ENCODE measurements at places on chromosomes 5 and 9.

- DNase-seq = peak; percentile 59
Measured at GRCh38 chr9:107566611-107567061, 77.1 kb upstream of the KLF4 start.

DNA sequence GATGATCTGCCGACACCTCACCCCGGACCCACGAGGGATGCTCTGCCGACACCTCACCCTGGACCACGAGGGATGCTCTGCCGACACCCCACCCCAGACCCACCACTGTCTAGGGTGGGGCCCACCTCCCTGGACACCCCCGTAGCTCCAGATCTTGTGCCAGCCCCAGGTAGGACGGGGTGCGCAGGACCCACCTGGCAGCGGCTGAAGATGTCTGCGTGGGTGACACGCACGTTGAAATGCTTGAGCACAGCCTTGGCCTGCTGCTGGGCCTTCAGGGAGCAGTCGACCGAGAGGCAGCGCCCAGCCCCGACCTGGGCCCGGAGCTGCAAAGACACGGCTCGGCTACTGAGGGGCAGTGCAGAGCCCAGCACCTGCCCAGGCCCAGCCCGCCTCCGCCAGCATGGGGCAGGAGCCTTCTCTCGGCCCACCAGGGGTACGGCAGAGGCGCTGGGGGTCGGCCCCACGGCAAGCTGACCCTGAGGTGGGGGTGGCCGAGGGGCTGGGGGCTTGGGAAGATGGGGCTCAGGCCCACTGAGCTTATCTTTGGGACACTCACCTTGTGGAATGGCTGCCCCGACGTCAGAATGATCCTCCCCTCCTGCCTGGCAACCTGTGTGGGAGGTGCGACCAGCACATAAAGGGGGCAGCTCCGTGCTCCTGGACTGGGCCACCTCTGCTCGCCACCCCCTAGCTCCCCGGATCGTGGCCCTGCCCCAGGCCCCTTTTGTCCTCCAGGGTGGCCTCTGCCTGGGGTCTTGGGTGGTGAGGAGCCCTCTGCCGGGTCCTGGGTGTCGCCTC is 21.7 kb upstream of the NRARP start:
- no peak for DNase-seq

- no peak for DNase-seq
Measured at GRCh38 chr5:176382721-176383120, 5.7 kb downstream of the NOP16 start.

DNA sequence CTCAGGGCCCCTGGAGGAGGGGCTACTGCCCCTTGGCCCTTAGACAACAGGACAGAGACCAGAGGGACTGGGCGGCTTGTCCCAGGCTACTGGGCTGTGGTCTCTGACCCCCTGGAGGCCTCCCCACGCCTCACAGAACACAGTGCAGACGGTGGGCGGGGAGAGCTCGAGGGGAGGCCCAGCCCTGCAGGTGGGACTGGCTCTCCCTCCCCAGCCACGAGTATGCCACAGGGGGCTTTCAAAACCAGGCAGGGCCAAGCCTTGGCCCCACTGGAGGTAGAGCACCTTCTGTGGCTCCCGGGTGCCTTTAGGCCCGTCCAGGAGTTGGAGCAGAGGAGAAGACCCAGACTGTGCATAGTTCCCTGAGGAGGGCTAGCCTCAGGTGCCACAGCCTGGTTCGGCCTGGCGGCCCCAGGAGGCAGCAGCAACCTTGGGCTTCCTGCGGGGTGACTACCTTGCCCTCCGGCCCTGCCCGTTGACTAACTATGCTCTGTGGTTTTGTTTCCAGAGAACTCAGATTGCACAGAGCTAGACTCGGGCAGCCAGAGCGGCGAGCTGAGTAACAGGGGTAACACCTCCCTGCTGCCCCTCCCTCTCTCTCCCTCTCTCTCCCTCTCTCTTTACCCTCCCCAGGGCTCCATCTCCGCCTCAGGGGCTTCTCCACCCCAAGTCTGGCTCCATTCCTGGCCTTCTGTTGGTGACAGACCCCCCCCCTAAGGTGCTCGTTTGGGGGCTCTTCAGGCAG is 15.5 kb downstream of the CARD19 start:
- DNase-seq = no peak

GRCh38 chr5:54171645-54172384 is 138.6 kb downstream of the ARL15 start:
- no peak for DNase-seq

DNA sequence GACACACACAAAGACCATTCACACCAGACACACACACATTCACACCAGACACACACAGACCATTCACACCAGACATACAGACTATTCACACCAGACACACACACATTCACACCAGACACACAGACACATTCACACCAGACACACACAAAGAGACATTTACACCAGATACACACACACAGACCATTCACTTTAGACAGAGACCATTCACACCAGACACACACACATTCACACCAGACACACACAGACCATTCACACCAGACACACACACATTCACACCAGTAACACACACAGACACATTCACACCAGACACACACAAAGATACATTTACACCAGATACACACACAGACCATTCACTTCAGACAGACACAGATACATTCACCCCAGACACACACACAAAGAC is 29.0 kb upstream of the FCN1 start:
- no peak for DNase-seq

- no peak for DNase-seq
Measured at GRCh38 chr9:7879551-7880245, 80.1 kb upstream of the DMAC1 start.

DNA sequence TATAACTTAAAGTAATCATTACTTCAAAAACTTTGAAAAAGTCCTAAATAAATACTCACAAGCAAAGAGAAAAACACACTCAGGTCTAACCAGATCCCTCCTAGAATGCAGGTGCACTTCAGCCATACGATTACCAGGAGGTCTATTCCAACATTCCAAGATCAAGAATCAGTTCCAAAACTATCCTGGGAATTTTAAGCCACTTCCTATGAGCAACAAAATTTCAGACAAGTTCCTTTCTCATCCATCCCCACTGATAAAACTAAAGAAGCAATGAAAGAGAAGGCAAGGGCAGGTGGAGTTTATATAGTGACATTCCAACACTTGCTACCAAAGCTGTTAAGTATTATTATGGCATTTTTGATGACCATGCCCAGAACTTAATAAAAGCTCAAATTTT is 29.6 kb downstream of the MLLT3 start:
- DNase-seq = peak; percentile 57

DNA sequence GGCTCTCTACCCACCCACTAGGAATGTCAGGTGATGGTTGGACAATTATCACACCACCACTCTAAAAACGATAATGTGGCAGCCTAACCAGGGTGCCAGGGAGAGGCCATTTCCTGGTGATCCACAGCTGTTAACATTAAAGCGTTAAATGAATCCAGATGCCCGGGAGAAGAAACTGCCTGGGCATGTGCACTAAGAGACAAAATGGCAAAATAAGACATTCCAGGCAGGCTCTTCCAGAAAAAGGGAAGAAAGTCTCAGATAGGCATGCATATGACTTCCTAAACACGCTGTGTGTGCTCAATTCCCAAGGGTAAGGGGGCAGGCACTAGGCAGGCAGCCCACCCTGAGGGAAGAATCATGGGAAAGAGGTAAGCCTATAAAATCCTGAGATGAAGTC is 4.6 kb upstream of the TXN start:
- DNase-seq = peak; percentile 29

- no peak for DNase-seq
Measured at GRCh38 chr9:79115176-79115575, 456.6 kb upstream of the TLE4 start.

- DNase-seq = no peak
Measured at GRCh38 chr5:135018457-135018856, 15.6 kb downstream of the PITX1 start.

- no peak for DNase-seq
Measured at GRCh38 chr5:19301271-19301670, 686.7 kb downstream of the CDH18 start.

DNA sequence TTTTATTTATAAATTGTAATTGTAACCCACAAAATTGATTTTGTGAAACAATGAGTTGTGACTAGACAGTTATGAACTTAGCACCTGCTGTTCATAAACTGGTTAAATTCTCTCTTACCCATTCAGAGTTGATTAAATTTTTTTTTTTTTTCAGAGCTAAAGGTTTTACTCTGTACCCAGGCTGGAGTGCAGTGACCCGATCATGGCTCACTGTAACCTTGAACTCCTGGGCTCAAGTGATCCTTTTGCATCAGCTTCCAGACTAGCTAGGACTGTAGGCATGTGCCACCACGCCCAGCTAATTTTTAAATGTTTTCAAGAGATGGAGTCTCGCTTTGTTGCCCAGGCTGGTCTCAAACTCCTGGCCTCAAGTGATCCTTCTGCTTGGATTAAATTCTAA is 1.9 kb downstream of the HSD17B4 start:
- no peak for DNase-seq

GRCh38 chr9:2489838-2490314 is 131.7 kb upstream of the VLDLR start:
- DNase-seq = peak; percentile 89

DNA sequence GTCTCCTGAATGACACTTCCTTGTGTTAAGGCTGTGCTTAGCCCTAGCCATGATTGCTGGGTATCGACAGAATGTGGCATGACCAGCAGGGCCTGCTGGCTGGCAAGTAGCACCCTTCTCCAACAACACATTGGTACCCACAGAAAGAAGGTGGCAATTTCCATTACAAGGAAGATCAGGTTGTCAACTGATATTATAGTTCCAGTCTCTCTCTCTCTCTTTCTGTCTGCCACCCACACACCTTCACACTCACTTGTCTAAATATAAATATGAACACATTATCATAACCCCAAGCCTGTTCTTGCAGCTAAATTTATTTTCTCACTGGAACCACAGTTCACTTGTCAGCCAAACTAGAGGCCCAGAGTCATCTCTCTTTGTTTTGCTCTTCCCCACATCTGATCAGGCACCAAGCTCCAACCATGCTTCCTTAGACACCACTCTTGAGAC is 408.1 kb upstream of the PIK3R1 start:
- no peak for DNase-seq

- DNase-seq = peak; percentile 26
Measured at GRCh38 chr5:138573949-138574670, 1.1 kb downstream of the HSPA9 start.

- peak; percentile 9 for DNase-seq
Measured at GRCh38 chr5:85000671-85001070, 616.0 kb upstream of the EDIL3 start.

GRCh38 chr5:75960129-75960528 is 123.1 kb upstream of the SV2C start:
- no peak for DNase-seq

DNA sequence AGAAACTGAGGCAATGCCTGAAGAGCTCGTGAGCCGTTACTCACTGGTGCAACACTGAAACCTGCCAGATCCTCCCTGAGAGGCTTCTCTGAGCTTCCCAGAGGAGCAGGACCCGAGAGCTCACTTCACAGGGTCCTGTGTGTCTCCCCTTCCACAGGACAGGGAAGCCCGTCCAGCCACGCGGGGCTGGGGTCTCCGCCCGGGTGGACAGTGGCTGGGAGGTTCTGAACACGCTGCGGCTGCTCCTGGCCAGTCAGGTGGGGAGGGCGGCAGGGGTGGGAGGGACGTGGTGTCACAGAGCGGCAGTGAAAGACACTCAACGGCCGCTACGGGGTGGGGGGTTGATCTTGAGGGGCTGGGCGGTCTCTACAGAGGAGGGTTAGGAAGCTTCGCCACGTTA is 290 bp upstream of the ZDHHC11 start:
- DNase-seq = no peak

GRCh38 chr9:124239249-124240073 is 18.3 kb upstream of the NEK6 start:
- no peak for DNase-seq

GRCh38 chr5:158084292-158084691 is 225.3 kb upstream of the CLINT1 start:
- DNase-seq = peak; percentile 50

GRCh38 chr5:79878721-79879336 is 112.2 kb downstream of the MTX3 start:
- DNase-seq = no peak

DNA sequence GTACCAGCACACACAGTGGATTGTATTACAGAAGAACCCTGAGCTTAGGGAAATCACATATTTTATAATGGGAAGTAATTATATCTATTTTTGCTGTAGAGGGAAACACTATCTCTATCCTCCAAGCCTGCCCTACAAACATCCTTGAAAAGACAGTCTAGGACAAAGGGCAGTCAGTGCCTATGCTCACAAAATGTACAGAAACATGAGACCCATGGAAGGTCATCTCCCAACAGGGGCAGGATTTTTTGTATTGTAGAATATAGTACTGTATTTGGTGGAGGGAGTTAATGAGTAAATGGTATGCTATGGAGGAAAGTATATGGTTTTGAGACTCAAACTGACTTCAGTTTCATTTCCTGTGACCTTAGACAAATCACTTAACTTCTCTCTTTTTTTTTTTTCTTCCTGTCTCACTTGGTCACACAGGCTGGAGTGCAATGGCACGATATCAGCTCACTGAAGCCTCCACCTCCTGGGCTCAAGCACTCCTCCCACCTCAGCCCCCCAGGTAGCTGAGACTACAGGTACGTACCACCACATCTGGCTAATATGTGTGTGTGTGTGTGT is 5.8 kb upstream of the RAB14 start:
- no peak for DNase-seq

DNA sequence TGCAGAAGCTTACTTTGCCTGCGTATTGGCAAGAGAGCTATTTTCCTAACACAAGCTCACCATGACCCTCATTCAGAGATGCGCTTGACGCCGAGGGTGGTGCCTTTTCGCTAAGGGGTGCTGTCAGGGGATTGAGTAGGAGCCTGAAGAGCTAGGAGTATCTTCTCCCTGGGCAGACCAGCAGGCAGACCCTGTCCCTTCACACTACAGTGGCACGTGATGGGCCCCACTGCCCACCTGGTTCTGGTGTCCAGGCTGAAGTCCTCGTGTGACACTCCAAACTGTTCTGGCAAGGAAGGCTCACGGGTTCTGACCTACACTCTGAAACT is 198.3 kb downstream of the AUH start:
- no peak for DNase-seq

GRCh38 chr9:30977965-30978364 is 1406.5 kb upstream of the ACO1 start:
- no peak for DNase-seq
